ENCODE measurements at places on chromosomes 11 and 22.

- peak; percentile 58 for DNase-seq
Measured at GRCh38 chr11:122664188-122664587, 8.7 kb downstream of the UBASH3B start.

DNA sequence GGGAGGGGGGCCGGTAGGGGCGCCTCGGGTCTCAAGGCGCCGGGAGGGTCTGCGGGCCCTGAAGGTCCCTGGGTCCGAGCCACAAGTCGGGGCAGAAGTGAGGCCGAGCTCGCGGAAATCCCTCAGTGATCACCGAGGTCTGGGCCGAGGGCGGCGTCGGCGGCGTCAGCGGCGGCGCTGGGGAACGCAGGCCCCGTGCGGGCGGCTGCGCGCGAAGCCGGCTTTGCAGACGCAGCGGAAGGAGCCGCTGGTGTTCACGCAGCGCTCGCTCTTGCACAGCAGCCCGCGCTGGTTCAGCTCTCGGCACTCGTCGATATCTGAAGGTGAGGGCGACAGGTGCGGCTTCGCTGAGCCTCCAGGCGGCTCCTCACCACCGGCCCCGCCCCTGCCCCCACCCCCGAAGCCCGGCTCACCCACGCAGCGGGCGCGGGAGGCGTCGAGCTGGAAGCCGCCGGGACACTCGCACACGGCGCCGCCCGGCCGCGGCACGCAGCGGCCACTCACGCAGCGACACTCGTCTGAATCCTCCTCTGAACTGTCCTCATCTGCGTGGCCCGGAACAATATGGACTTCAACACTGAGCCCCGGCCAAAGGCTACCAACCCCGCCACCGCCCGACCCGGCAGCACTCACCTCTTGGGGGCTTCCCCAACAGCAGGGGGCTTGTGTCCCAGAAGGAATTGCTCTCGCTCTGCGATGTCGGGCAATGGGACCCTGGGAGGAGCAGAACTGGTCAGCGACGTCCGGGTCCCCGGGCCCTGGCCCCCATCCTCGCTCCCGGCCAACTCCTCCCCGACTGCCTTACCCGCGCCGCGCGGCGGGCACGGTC is 14.2 kb downstream of the SCYL1 start:
- DNase-seq = no peak

DNA sequence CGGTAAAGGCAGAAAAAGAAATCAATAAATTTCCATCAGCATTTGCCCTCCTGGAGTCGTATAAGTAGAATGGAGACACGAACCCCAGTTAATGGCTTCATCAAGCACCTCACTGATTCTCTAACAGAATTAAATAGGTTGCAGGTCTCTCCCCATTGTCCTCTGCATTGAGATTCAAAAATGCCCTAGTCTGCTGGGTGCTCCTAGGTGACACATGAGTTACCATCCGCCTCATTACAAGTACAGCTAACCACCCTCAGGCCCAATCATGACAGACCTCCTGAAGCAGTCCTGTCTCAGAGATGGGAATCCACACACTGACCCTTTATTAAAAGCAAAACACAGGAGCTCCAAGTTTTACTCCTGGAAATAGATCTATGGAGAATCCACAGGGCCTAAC is 31.4 kb downstream of the HSPA8 start:
- DNase-seq = no peak

GRCh38 chr11:73191151-73191550 is 26.9 kb upstream of the P2RY2 start:
- DNase-seq = no peak

GRCh38 chr11:34197256-34197655 is 91.8 kb downstream of the NAT10 start:
- no peak for DNase-seq

DNA sequence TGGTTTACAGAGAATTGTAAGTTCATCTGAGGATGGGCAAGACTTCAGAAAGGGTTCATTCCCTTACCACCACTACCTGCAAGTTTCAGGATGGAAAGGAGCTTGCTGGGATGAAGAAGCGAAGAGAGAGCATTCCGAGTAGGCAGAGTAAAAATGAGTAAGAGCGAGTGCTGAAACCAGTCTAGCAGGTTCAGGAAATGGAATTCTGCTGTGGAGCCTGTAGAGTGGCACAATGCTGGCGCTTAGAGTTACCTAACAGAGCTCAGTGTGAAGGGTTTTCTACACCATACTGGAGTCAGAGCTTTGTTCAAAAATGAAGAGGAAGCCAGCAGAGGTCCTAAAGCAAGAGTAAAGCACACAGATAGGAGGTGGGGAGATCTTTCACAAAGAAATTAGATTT is 179.2 kb upstream of the ZC3H12C start:
- no peak for DNase-seq

- DNase-seq = peak; percentile 78
Measured at GRCh38 chr11:104148074-104148473, 15.9 kb downstream of the PDGFD start.

DNA sequence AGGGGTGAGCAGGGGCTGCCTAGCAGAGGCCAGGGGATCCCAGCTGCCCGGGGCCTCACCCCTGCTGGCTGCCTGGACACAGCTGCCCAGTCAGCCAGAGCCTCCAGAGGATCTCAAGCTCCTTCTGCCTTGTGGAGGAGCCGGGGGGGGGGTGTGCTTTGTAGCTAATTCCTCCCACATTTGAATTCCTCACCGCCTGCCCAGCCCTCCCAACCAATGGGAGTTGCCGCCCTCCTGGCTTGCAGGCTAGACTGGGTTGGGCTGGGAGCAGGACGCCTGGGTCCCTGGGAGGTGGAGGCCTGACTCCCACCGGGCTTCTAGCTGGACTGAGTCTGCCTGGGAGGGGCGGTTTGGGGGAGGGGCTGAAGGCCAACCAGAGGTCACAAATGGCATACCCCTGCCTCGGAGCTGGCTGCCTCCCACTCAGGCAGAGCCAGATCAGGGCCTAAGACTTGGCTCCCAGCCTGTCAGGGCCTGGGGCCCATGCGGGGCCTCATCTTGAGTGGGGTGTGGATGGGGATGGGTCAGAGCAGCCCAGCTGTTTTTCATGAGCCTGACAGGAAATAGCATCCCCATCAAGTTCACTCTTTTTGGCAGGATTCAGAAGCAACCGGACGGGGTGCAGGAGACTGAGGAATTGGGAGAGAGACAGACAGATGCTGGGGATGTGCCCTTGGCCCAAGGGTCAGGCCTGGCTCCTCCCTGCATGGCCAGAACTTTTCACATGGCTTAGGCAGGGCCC is 29.2 kb upstream of the PDE2A start:
- DNase-seq = peak; percentile 73

DNA sequence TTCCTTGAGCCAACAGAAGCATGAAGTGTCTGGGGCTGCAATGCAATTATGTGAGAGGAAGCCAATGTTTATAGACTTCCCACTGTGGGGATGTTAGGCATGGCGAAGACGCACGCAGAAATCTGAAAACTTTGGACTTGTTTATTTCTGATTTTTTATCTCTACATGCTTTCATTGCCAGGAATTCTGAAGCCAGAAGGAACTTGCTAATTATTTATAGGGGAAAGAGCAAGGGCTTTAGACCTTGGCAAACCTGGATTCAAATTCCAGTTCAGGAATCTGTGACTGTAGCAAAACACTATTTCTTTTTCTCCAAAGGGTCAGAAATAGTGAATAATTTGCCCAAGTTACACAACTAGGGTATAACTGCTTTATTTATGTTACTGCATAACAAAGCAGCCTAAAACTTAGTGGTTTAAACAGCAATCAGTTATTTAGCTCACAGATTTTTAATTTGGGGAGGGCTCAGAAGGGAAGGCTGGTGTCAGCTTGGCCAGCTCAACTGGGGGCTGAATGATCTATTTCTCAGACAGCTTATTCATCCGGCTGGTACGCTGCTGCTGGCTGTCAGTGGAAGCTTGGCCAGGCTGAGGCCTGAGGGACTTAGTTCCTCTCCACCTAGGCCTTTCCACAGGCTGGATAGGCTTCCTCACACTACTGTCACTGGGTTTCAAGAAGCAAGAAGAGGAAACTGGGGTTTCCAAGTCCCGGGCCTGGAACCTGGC is 1.9 kb upstream of the OR6Q1 start:
- DNase-seq = no peak

- DNase-seq = peak; percentile 71
Measured at GRCh38 chr11:62497132-62497801, 49.3 kb downstream of the AHNAK start.

All from fibroblast of skin of right biceps (primary cell).